ENCODE measurements at places on chromosomes 5 and 9. TPM values are rescaled to one million over a fixed set of nuclear protein-coding genes. Genes with fewer than 3 reads are reported as not detected.
A peak's percentile ranks its signal among the peaks of the same experiment; 100 is the strongest.

The NTRK2 gene
- 35.6 TPM for total RNA-seq

The PSD2 gene
- 0.18 TPM for total RNA-seq

The NEURL1B gene
- total RNA-seq = 27.3 TPM

The KLHL3 gene
- 3.6 TPM for total RNA-seq

GRCh38 chr5:132474131-132474723 lies 16.3 kb downstream of the IRF1 start:
- no peak for DNase-seq
- peaks cover 8% of the 10 kb centered on the region for H3K36me3 ChIP-seq
- H3K4me1 ChIP-seq = peaks cover 39% of the 10 kb centered on the region
- H3K4me3 ChIP-seq = no peak overlapping the region

DNA sequence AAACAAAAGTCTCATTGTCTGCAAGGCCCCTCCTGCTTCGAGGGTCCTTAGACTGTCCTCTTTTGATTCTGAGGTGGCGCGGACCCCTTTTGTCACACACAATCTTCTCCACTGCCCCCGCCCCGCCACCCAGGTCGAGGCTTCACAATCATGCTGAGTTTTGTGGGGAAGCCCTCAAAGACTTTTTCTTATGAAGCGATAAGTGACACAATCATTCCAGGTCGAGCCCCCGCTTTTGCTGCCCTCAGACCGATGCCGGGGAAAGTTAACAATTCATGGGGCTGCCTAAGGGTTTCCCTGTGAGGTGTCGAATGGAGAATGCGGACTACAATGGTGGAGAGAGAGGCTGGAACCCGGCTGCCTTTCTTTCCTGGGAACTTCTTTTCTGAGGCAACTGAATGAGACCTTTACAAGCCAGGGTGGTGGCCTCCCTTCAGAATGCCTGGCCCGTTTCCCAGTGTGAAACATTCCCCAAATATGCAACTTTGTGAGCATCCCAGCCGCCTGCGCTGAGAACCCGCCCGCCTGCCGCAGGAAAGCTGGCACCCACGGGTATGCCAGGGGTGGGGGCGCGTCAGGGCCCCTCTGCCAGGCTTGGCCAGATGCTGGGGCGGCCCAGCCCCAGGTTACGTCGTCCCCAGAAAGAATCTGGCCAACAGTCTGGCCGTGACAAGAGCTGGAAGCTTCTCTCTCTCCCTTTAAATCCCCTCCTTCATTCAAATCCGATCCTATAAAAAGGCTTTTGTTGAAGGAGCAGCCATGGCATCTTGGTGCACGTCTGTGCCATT lies 71.9 kb downstream of the MAP1B start:
- peak; percentile 87 for DNase-seq
- peaks cover 11% of the 10 kb centered on the region for H3K36me3 ChIP-seq
- no peaks in the 10 kb centered on the region for H3K27me3 ChIP-seq
- peak overlapping the region; percentile 13 for H3K4me3 ChIP-seq
- H3K4me1 ChIP-seq = peaks cover 12% of the 10 kb centered on the region
- H3K27ac ChIP-seq = peak overlapping the region; percentile 65

- peak; percentile 26 for DNase-seq
- H3K27ac ChIP-seq = no peak overlapping the region
- H3K36me3 ChIP-seq = no peaks in the 10 kb centered on the region
These were observed 751.2 kb upstream of the ZNF608 start for GRCh38 chr5:125497651-125498050.

DNA sequence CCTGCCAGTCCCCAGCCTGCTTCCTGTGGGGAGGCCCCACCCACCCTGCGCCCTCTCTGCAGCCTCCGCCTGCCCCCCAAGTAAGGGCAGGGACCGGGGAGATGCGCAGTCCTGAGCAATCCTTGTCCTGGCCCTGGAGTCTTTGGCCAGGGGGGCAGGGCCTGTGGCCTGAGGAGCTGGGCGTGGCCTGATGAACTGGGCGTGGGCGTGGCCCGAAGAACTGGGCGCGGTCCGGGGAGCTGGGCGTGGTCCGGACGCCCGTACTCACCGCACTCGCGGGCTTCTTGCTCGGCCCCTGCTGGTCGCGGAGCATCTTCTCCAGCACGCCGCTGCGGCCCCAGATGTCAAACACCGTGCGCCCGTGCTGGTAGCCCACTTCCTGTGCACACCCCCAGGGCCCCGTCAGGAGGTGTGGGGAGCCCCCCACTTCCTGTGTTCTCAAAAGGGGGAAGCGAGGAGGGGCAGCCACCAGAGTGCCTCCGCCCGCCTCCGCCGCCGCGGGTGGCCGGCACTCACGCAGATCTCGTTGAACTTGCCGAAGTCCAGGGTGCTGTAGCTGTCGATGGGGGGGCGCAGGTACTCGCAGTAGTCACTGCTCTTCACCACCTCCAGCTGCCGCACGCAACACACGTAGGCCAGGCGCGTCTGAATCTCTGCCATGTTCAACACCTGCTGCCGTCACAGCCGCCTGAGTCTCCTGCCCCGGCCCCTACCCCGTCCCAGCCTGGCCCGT lies 2.7 kb upstream of the NSMF start:
- H3K27me3 ChIP-seq = peaks cover 14% of the 10 kb centered on the region
- no peak overlapping the region for H3K4me3 ChIP-seq
- peaks cover 9% of the 10 kb centered on the region for H3K36me3 ChIP-seq

- no peak overlapping the region for H3K27ac ChIP-seq
- DNase-seq = no peak
- no peak overlapping the region for H3K4me3 ChIP-seq
- H3K27me3 ChIP-seq = peaks cover 2% of the 10 kb centered on the region
- H3K36me3 ChIP-seq = no peaks in the 10 kb centered on the region
- H3K4me1 ChIP-seq = no peaks in the 10 kb centered on the region
These were observed 146.9 kb downstream of the TENT4A start for GRCh38 chr5:6859951-6860638.

DNA sequence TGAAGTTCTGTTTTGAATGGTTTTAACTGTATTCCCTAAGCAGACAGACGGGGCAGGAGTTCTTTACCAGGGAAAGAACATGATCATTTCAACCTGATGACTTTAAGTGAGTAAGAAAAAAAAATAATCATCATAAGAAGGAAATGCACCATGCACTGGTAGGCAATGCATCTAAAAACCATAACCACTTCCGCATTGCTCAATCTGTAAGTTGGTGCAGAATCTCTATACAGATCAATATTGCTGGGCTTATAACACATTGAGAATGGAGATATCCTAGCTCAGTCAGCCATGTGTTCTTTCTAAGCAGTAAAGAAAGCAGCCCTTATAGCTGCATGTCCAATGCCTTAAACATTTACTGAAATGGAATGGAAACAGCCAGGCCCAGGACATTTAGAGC lies 407.1 kb upstream of the DMAC1 start:
- H3K27ac ChIP-seq = no peak overlapping the region
- no peak for DNase-seq
- no peaks in the 10 kb centered on the region for H3K4me1 ChIP-seq

DNA sequence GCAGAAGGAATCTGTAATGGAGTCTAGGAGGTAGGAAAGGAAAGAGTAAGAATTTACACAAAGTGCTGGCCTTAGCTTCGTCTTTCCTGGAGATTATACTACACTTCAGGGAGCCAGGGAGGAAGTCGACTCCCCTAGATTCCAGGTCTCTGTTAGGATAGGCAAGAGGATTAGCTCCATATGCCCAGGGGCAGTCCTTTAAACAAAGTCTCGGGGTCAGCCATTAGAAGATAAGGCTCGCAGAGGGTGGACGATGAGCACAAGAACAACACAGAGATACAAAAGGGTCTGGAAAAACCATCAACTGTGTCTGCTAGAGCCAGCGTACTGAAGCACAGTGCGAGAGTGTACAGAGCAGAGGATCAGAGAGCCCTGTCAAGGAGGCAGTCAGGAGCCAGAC lies 344.7 kb upstream of the TNC start:
- H3K27ac ChIP-seq = no peak overlapping the region
- H3K27me3 ChIP-seq = no peaks in the 10 kb centered on the region
- DNase-seq = no peak
- H3K4me3 ChIP-seq = no peak overlapping the region

- DNase-seq = peak; percentile 76
- H3K36me3 ChIP-seq = no peaks in the 10 kb centered on the region
- H3K4me1 ChIP-seq = peaks cover 35% of the 10 kb centered on the region
- no peaks in the 10 kb centered on the region for H3K27me3 ChIP-seq
- H3K4me3 ChIP-seq = no peak overlapping the region
- peak overlapping the region; percentile 53 for H3K27ac ChIP-seq
These were observed 71.4 kb upstream of the COL5A1 start for GRCh38 chr9:134570151-134570621.

Measured in muscle of leg (tissue), 16 donors.